ENCODE measurements at places on chromosomes 13 and 19. TPM values are rescaled to one million over a fixed set of nuclear protein-coding genes. Genes with fewer than 3 reads are reported as not detected.

GRCh38 chr13:34025746-34026145 is 207.8 kb downstream of the RFC3 start:
- no peak for DNase-seq

DNA sequence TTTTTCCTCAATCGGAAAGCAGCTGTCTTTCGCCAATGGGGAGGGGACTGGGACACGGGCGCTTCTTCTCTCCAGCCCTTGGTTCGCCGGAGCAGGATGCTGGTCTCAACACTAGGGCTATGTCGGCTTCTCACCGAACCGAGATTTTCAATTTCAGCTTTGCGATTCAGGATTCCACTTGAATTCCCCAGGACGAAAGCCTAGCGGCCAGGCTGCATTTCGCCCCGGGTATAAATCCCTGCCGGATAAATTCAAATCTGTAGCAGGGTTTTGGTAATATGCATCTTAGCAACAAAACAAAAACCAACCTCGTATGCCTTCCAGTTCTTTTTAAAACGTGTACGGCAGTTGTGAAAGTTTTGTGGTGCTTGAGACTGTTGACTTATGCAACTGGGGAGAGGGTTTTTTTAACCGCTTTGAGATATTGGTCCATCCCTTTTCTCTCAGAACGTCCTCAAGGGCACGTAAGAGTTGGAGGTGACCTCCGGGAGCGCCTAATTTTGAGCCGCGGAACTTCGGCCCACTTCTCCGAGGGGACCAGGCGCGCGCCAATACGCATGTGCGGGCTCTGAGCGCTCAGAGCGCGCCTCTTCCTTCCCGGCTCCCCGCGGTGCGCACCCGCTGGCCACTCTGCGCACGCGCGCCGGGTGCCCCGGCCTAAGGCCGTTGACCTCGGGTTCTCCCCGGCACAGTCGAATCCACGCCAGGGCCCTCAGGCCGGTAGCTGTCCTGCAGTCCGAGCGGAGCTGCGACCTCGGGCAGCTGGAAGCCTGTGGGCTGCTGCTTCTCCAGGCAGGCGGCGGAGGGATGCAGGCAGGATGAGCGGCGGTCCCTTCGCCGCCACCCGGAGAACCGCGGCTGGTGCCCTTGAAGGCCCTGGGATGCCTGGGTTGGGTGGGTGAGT is 7.6 kb downstream of the POU4F1 start:
- DNase-seq: no peak

DNA sequence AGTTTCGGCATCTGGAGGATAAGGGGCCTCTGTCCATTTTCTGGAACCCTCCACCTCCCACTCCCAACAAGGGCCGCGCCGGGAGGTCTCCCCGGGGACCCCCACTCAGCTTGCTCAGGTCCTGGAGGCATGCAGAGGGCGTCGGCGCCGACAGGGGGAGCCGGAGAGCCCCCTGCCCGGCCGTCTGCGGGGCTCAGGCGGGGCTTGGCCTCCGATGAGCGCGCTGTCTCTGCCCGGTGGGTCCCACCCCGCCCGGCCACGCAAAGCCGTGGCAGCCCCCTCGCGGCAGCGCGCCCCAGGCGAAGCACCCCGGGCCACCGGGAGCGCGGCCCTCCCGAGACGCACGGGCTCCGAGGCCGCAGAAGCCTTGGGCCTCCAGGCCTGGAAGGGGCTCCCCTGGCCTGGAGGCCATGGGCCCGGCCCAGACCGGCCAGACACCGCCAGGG is 149.7 kb upstream of the ZNF536 start:
- DNase-seq: no peak

GRCh38 chr13:100827489-100828176 is 153.0 kb upstream of the TMTC4 start:
- no peak for DNase-seq

DNA sequence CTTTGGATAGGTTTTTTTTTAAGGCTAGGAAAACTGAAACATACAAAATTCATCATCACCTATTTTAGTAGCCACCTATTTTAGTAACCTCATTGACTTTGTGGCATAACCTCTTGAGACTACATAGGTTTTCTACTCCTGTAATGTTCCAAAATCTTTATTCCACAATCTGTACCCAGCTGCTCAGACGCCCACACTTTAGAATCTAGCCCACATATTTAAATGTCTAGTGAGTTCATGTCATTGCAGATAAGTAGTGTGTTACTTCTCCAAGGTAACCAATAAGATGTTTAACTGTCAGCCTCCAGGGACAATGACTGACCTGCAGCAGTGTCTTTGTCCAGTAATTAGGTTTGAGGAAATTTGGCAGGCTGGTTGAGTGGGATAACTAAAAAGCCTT is 330.2 kb downstream of the MZT1 start:
- no peak for DNase-seq

DNA sequence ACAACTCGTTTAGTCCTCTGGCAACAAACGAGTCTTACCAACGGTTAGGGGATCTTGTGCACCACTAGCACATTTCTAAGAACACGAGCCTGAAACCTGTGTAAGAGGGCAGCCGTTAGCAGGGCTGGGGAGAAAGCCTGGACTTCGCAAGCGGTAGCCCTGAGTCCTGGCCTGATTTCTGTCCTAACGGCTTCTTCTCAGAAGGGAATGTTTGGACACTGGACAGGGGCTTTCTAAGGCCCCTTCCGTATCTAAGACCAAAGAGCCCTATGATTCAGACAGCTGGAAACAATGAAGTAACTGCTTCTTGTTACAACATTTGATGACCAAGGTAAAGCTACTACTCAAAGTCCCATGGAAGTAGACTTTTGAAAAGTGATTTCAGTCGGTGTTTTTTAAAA is 2.2 kb downstream of the ANKRD10 start:
- no peak for DNase-seq

- DNase-seq: no peak
Measured at GRCh38 chr13:44237276-44237767, 136.3 kb upstream of the SERP2 start.

DNA sequence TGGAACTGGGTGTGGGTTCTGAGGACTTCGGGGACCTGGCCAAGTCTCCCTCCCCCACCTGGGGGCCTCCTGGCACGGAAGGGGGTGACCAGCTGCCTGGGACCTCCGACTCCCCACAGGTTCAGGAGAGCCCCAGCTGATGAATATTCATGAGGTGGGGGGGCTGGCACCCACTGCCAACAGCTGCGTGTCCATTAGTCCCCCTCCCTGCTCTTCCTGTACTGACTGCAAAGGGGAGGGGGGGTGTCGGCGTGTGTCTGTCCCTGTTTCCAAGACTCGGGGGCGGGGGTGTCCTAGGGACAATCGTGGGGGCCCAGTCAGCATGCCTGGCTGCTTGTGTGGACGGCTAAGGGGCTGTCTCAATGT is 10.6 kb upstream of the NFIX start:
- no peak for DNase-seq

GRCh38 chr13:40580566-40581276 is 85.7 kb downstream of the FOXO1 start:
- no peak for DNase-seq

DNA sequence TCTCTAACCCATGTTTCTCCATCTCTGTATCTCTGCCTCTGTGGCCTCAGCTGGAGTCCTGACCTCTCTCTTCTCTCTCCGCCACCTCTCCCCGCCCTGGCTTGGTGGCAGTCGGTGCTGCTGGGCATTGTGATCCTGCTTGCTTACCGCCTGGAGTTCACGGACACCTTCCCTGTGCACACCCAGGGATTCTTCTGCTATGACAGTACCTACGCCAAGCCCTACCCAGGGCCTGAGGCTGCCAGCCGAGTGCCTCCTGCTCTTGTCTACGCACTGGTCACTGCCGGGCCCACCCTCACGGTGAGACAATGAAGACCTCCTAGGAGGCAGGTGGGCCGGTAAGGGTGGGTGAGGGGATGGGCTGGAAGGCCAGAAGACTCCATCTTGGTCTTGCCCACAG is 4.2 kb downstream of the PLPPR2 start:
- no peak for DNase-seq

- DNase-seq: no peak
Measured at GRCh38 chr13:103006641-103007426, 59.4 kb downstream of the SLC10A2 start.

DNA sequence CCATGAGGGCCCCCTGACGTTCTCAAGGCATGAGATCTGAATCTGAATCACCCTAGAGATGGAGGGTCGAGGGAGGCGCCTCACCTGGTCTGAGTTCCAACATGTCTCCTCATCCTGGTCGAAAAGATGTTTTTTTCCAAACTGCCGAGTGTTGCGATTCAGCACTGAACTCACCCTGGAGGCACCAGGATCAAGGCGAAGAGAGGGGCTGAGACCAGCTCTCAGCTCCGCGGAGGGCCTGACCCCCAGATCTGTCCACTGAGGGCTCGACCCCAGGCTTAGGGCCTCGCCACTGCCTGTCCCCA is 555 bp downstream of the NR2C2AP start:
- DNase-seq: no peak

- no peak for DNase-seq
Measured at GRCh38 chr19:31126236-31126635, 223.0 kb downstream of the TSHZ3 start.

- DNase-seq: no peak
Measured at GRCh38 chr13:52780611-52781010, 41.0 kb upstream of the CNMD start.

DNA sequence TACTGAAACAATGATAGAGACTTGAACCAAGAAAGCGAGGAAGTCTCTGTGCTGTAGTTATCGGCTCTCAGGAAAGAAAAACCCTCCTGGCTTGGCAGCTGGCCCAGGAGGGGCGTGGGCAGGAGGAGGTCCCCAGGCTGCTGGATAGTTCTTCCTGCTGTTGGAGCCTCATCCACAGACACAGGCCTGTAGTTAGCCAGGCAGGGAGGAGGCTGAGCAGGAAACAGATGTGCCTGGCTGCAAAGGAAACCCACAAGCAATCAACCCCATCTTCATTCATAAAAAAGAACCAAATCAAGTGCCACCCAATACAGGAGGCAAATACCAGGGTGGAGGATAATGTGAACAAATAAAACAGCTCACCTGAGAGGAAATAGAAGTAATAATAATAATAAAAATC is 86.2 kb downstream of the IRS2 start:
- DNase-seq: peak; percentile 57

DNA sequence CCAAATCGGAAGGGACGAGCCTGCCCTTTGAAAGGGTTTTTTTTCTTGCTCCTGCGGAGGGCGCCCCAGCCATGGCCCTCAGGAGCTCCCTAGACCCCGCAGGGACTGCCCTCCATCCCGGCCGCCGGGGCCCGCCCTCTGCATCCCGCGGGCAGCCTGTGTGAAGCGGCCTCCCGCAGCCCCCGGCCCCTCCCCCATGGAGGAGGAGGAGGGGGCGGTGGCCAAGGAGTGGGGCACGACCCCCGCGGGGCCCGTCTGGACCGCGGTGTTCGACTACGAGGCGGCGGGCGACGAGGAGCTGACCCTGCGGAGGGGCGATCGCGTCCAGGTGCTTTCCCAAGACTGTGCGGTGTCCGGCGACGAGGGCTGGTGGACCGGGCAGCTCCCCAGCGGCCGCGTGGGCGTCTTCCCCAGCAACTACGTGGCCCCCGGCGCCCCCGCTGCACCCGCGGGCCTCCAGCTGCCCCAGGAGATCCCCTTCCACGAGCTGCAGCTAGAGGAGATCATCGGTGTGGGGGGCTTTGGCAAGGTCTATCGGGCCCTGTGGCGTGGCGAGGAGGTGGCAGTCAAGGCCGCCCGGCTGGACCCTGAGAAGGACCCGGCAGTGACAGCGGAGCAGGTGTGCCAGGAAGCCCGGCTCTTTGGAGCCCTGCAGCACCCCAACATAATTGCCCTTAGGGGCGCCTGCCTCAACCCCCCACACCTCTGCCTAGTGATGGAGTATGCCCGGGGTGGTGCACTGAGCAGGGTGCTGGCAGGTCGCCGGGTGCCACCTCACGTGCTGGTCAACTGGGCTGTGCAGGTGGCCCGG is 815 bp downstream of the MAP3K10 start:
- no peak for DNase-seq

DNA sequence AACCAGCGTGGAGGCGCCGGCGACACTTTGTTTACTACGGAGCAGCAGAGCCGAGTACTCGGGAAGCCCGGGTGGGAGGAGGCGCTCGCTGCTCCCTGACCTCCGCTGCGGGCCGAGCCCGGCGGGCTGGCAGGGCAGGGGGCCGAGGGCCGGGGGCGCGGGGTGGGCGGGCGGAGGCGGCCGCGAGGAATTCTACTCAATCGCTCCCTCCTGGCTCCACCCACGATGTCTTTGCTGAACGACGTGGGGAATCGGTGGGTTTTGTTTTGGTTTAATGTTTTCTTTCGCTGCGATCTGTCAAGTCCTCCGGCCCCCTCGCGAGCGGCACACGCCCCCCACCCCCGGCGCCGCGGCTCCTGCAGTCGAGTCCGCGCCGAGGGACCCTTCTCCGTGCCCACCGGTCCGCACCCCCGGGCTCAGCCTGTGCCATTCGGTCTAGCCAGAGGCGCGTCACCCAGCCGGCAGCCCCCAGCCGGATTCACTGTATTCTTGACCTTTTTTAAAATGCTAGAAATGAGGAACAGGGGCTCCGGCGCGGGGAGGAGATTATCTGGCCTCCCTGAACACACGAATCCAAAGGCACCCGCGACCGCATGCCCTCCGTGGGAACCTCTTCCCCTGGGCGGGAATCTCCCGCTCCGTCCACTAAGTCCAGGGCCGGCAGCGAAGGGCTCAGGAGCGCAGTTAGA is 636 bp upstream of the FOXO1 start:
- DNase-seq: peak; percentile 39

DNA sequence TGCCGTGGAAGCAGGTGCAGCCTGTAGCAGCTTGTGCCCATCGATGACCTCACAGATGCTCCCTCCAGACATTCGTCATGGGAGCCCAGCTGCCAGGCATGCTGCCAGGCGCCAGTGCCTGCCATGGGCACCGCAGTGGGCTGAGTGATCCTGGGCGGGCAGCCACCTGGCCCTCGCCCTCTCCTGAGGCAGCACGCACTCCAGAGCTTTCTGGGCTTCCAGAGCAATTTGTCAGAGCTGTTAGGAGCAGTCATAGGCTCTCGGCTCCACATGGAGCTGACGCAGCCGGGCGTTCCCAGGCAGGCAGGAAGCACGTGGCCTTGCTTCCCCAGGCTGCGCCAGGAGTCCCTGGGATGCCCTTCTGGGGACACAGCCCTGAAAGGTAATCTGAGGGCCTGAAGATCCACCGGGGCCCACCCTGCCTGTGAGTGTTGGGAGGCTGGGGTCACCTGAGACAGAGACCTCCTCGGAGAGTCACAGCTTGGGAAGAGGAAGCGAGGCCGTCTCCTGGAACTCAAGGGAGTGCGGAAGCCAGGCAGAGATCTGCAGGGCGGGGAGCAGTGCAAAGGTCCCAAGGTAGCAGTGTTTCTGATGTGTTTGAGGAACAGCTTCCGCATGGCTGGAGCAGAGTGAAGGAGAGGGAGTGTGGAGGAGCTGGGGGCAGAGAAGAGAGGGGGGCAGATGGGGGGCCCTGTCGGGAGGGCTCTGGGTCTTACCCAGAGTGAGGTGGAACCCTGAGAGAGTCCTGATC is 50.6 kb downstream of the DPF1 start:
- no peak for DNase-seq

The APOC4 gene
- polyA plus RNA-seq: not detected

The HIPK4 gene
- polyA plus RNA-seq: not detected

The CCDC70 gene
- polyA plus RNA-seq: not detected

The STXBP2 gene
- polyA plus RNA-seq: 75.4 TPM

The ALOX5AP gene
- 3.2 TPM for polyA plus RNA-seq

The FCER2 gene
- polyA plus RNA-seq: 0.06 TPM

The LONP1 gene
- 44.3 TPM for polyA plus RNA-seq

The PSG7 gene
- not detected for polyA plus RNA-seq

Measured in renal cortex interstitium (tissue), 15 donors.